Astrocyte (in vitro differentiated cells and primary cell): ENCODE measurements at places on chromosomes 5 and 9. TPM values are rescaled to one million over a fixed set of nuclear protein-coding genes. Genes with fewer than 3 reads are reported as not detected.
A peak's percentile ranks its signal among the peaks of the same experiment; 100 is the strongest.

GRCh38 chr5:179455320-179455719, 95.0 kb upstream of the RUFY1 start:
- H3K4me1 ChIP-seq, result no peaks in the 10 kb centered on the region
- no peak for DNase-seq
- H3K27me3 ChIP-seq, result no peaks in the 10 kb centered on the region
- H3K4me3 ChIP-seq, result no peak overlapping the region

- no peak overlapping the region for H3K4me3 ChIP-seq
- H3K36me3 ChIP-seq, result no peaks in the 10 kb centered on the region
- DNase-seq, result no peak
- no peak overlapping the region for H3K27ac ChIP-seq
- no peaks in the 10 kb centered on the region for H3K4me1 ChIP-seq
- peaks cover 4% of the 10 kb centered on the region for H3K27me3 ChIP-seq
These were observed 210.8 kb downstream of the SEMA6A start for GRCh38 chr5:116363780-116364179.

DNA sequence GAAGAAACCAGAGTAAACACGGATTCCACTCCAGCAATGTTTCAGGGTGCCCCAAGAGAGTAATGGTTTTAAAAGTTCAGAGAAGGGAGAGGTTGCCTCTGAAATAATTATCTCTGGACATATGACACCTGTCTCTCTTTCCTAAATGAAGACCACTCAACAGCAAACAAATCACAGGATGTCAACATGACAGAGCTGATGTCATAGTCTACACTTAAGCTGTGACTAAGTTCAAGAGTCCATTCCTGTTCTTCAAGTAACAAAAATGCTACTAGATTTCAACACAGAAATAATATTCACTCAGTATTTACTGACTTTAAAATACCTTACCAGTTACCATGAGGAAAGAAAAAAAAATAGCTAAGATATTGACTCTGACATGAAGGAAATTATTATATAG, 44.7 kb upstream of the SLC30A5 start:
- DNase-seq, result no peak
- no peak overlapping the region for H3K27ac ChIP-seq
- H3K36me3 ChIP-seq, result no peaks in the 10 kb centered on the region

GRCh38 chr5:138832218-138832617, 42.9 kb downstream of the LRRTM2 start:
- H3K27ac ChIP-seq, result no peak overlapping the region
- peaks cover 19% of the 10 kb centered on the region for H3K36me3 ChIP-seq
- H3K4me1 ChIP-seq, result peaks cover 11% of the 10 kb centered on the region
- no peak overlapping the region for H3K4me3 ChIP-seq
- no peaks in the 10 kb centered on the region for H3K27me3 ChIP-seq

DNA sequence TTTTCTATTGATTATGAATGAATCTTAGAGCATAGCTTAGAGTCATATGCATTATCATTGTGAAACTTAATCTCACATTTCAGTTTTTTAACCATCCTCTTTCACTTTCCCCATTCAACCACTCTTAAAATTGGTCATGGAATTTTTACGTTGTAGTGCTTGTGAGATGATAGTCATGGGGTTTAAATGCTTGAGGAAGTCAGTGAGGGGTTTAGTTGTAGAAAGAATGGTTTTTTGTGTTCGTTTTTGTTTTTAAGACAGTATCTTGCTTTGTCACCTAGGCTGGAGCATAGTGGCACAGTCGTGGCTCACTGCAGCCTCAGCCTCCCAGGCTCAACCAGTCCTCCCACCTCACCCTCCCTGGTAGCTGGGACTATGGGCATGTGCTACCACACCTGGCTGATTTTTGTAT, 19.6 kb downstream of the UGCG start:
- H3K27me3 ChIP-seq, result no peaks in the 10 kb centered on the region
- no peak overlapping the region for H3K27ac ChIP-seq
- DNase-seq, result no peak
- H3K36me3 ChIP-seq, result peaks cover 18% of the 10 kb centered on the region

DNA sequence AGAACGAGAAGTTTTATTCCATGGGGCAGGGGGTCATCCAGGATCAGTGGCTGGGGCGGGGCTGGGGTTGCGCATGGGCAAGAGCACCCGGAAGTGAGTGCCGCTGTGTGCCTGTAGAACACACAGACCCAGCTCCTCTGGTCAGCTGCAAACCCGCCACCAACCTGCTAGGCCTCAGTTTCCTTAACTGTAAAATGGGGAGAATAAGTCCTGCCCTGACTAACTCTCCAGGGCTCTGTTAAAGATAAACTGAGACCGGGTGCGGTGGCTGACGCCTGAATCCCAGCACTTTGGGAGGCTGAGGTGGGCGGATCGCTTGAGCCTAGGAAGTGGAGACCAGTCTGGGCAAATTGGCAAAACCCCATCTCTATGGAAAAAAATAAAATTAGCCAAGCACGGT, 152.2 kb downstream of the GABBR2 start:
- no peaks in the 10 kb centered on the region for H3K36me3 ChIP-seq
- peaks cover 16% of the 10 kb centered on the region for H3K4me1 ChIP-seq
- DNase-seq, result no peak
- H3K27me3 ChIP-seq, result no peaks in the 10 kb centered on the region

GRCh38 chr5:66459728-66460127, 136.5 kb upstream of the MAST4 start:
- H3K4me1 ChIP-seq, result peaks cover 8% of the 10 kb centered on the region
- no peaks in the 10 kb centered on the region for H3K36me3 ChIP-seq
- H3K4me3 ChIP-seq, result no peak overlapping the region
- no peak for DNase-seq
- H3K27ac ChIP-seq, result no peak overlapping the region
- no peaks in the 10 kb centered on the region for H3K27me3 ChIP-seq

DNA sequence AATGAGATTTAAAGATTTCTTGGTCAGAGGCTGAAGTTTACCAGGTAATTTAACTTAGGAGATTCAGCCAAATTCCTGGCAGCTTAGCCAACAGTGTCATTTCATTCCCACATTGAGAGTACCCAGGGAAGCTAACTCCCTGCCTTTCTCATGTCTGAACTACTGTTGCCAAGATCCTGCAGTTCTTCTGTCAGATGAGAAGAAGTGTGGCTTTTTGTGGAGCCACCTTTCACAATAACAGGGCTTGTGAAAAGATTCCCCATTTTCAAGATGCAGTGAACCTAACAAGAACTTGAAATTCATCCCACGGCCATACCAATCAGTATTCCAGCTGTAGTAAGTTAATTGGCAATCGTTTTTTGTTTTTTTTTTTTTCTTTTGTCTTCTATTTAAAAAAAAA, 176.4 kb downstream of the XRCC4 start:
- peak; percentile 47 for DNase-seq
- H3K27me3 ChIP-seq, result no peaks in the 10 kb centered on the region
- no peak overlapping the region for H3K4me3 ChIP-seq
- no peaks in the 10 kb centered on the region for H3K36me3 ChIP-seq
- H3K27ac ChIP-seq, result no peak overlapping the region
- peaks cover 4% of the 10 kb centered on the region for H3K4me1 ChIP-seq

The DMRTA1 gene
- 6.1 and 6.2 TPM in 2 replicates for total RNA-seq

The NOL8 gene
- 29.9 and 33.1 TPM in 2 replicates for total RNA-seq

The CLIC3 gene
- total RNA-seq, result 0.39 and 0.48 TPM in 2 replicates

The GNA14 gene
- 1.0 and 1.1 TPM in 2 replicates for total RNA-seq

The C9 gene
- 0.07 TPM in 1 of 2 replicates, not detected in the other for total RNA-seq
